ENCODE measurements at places on chromosomes 3 and 15.

GRCh38 chr3:131079086-131079485, 52.4 kb downstream of the NEK11 start:
- no peak for DNase-seq

DNA sequence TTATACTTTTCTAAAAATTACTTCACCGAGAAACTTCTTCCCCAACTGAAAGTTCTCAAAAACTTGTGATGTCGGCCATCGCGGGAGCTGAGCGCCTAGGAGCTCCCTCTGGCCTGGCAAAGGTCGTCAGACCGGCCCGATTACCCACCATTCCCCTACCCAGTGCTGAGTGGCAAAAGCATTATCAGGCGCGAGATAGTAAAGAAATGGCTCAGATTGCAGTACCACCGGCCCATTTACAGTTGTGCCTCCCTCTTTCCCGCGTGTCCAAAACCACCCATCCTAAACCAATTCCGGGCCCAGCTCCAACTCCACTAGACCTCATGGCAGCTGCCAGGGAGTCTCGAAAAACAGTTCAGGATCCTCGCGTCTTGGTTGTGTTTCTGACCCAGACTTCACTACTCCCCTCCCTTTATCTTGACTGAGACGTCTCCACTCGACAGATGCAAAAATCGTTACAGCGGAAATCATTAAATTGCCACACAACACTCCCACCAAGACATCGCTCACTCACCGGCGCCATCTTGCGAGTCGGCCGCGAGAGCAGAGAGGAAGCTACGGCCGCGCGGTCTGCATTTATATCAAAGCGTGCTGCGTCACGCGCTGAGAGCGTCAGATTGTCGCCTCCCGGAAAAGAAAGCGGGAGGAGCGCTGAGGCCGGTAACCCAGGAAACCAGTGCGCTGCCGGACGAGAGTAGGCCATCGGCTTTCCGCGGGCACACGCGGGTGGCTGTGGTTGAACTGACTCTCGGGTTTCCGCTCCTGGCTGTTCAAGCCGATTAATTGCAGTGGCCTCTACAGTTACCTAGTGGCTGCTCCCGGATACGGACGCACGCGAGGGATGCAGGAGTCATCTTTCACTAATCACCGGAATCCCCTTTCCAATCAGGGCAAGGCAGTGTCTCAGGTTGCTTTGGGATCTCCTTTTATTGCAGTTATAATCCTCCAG, at the start of gene RPL22L1:
TSS of gene RPL22L1 (minus strand) at position 551 of the 949 bp plus-strand sequence. CDS start at position 523, 28 bp downstream.
- DNase-seq, result no peak

GRCh38 chr3:37475435-37475834, 301.1 kb upstream of the LRRFIP2 start:
- DNase-seq, result no peak

DNA sequence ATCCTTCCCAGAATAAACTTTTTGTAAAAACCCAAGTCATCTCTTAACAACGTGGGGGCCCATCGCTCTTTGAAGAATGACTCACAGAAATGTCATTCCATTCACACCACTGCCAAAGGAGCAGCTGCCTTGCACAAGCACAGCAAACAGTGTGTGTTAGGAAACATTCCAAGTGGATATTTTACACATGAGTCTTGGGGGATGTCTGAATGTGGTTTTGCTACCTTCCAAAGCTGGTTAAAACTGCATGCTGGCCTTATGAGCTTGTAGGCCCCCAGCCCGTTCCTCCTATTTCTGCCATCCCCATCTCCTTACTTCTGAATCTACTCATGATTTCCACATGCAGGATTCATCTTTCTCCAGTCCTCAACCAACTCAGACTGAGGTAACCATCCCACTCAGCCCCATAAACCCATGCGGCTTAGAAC, 130.8 kb downstream of the CPNE4 start:
- no peak for DNase-seq

- DNase-seq, result no peak
Observed at GRCh38 chr3:175957427-175957826, 1098.3 kb downstream of the NAALADL2 start.

- no peak for DNase-seq
Observed at GRCh38 chr3:12178091-12178820, 19.5 kb upstream of the TIMP4 start.

- no peak for DNase-seq
Observed at GRCh38 chr3:65330072-65330471, 642.3 kb upstream of the ADAMTS9 start.

GRCh38 chr3:100533176-100533575, 40.8 kb downstream of the TMEM45A start:
- no peak for DNase-seq

GRCh38 chr3:158098834-158099424, 7.3 kb downstream of the SHOX2 start:
- DNase-seq, result no peak

- DNase-seq, result no peak
Observed at GRCh38 chr15:91864664-91865063, 11.2 kb downstream of the SLCO3A1 start.
